ENCODE measurements at places on chromosomes 12 and 14.

DNA sequence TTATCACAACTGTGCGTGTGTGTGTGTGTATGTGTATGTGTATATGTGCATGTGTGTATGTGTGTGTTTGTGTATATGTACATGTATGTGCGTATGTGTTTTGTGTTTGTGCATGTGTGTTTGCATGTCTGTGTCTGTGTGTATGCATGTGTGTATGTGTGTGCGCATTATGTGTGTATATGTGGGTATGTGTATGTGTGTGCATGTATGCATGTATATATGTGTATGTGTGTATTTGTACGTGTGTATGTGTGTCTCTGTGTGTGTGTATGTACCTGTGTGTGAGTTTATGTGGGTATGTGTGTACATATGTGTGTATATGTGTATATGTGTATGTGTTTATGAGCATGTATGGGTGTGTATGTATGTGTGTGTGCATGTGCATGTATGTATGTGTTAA lies 37.6 kb upstream of the PIWIL1 start:
- DNase-seq: no peak

DNA sequence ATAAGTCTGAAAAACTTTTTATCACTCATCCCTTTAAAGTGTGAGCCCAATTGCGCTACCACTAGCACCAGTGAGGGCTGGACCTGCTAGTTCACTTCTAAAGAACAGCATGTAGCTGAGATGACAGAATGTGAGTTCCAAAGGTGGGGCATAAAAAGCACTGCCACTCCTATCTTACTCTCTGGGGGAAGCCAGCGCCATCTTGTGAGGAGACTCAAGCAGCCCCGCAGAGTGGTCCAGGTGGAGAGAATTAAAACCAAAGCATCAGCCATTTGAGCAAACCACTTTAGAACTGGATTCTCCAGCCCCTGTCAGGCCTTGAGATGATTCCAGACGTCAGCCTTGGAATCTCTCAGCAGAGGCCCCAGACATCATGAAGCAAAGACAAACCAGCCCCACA lies 39.9 kb downstream of the TMEM132D start:
- DNase-seq: no peak

GRCh38 chr14:22606380-22606779 lies 8.3 kb downstream of the ABHD4 start:
- no peak for DNase-seq

GRCh38 chr14:89078021-89078795 lies 253.8 kb downstream of the TTC8 start:
- no peak for DNase-seq

- DNase-seq: no peak
Measured at GRCh38 chr14:65461730-65462129, 49.2 kb downstream of the FUT8 start.

GRCh38 chr12:92961949-92962348 lies 32.9 kb upstream of the EEA1 start:
- no peak for DNase-seq

DNA sequence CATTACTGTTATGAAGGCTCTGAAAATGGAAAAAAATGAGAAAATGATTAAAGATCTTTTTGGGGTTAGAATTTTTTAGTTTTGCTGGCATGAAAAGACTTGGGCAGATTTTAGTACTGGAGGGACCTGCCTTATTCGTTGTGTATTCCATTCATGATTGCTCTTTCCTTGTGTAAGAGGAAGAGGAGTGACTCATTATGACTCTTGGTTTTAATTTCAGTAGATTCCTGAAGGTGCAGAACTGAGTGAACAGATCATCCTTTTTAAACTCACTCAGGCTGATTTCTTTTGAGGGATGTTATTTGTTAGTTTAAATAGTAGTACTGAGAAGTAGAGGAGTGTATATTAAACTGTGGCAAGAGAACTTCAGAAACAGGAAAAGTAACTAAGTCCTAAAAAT lies 41.6 kb downstream of the AKAP6 start:
- no peak for DNase-seq

GRCh38 chr14:69093631-69094421 lies 59.1 kb downstream of the DCAF5 start:
- no peak for DNase-seq

- no peak for DNase-seq
Measured at GRCh38 chr12:103697971-103698751, 111.1 kb downstream of the STAB2 start.

DNA sequence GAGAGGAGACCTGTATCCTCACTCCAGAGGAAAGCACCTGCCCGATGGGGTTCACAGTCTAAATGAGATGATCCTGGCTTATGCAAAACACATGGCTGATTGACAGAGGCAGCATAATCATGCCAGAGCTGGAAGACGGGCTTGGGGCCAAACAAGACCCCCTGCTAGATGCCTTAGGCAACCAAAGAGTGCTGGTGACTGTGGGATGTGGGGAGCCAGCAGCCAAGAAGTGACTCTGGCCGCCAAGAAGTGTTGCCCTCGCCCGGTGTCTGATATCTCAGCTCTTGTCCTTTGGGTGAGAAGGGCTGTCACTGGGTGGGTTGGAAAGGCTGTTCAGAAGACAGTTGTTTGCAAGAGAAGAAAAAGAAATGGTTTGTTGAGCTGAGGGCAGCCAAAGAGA lies 56.7 kb downstream of the PLEKHG3 start:
- DNase-seq: no peak

DNA sequence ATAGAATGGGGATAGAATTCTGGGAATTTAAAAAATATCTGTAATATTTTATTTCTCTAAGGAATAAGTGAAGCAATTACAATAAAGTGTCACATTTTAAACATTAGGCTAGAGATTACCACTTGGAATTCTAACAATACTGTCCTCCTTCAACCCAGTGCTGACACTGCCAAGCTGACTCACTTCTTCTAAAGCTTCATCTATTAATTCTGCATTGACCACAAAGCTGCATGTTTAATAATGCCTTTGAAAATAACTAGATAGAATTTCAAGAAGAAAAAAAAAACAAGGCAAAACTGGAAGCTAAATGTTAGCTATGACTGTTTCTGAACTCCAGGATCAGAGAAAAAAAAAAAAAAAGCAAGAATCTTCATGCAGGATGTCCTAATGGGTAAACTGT lies 970.7 kb upstream of the FBXO33 start:
- DNase-seq: no peak

DNA sequence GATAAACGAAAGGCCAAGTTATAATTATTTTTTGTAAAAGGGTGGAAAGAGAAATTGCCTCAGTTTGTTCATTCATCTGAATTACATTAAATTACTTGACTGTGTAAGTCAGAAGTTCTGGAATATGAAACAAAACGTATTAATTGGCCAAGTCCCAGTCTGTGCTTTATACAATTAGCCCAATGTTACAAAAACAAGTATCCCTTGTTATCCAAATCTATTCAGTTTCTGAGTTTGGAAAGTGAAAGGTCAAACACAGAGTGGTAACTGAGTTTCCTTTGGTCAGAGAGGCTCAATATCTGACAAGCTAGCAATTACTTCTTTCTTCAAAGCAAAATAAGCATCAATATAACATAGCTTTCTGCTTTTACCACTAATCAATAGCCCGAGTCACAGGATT lies 62.6 kb downstream of the SPPL3 start:
- DNase-seq: no peak

DNA sequence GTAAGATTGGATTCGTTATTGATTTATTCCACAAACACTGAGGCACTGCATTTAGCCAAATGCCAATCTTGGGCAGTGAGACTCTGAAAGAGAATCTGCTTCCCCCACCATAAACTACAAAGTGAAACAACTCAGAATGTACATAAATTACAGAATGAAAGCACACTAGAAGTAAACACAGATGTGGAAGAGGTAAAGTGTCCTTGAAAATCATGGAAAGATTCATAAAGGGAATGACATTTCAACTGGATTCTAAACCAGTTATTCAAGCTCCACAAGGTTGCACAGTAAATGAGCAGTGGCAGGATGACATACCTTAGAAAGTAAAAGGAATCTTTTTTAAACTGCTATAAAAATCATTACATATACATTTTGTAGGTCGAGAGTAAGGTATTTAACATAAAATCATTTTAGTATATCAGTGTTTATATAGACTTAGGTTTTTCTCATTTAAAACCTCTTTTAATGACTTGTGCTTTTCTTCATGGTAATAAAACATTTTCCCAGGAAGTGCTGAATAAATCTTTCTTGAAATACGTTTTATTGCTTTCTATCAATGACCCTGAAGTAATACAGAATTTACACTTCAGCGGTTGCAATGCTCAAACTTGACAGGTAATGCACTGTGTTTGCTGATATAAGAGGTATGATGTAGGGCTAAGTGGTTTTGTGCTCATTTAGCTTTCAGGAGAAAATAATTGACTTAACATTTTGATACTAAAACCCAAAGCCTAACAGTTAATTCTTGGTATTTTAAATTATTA lies 270.6 kb downstream of the NAV3 start:
- no peak for DNase-seq

GRCh38 chr14:106509176-106509575 lies 982.8 kb downstream of the TMEM121 start:
- DNase-seq: no peak

GRCh38 chr12:124493809-124494750 lies 73.3 kb downstream of the NCOR2 start:
- DNase-seq: no peak

GRCh38 chr12:117564881-117565280 lies 203.5 kb upstream of the NOS1 start:
- no peak for DNase-seq

- DNase-seq: no peak
Measured at GRCh38 chr14:59819446-59820088, 51.0 kb downstream of the RTN1 start.

GRCh38 chr12:63354969-63355368 lies 204.0 kb upstream of the AVPR1A start:
- DNase-seq: no peak

- DNase-seq: no peak
Measured at GRCh38 chr12:106429043-106429552, 71.5 kb downstream of the POLR3B start.

DNA sequence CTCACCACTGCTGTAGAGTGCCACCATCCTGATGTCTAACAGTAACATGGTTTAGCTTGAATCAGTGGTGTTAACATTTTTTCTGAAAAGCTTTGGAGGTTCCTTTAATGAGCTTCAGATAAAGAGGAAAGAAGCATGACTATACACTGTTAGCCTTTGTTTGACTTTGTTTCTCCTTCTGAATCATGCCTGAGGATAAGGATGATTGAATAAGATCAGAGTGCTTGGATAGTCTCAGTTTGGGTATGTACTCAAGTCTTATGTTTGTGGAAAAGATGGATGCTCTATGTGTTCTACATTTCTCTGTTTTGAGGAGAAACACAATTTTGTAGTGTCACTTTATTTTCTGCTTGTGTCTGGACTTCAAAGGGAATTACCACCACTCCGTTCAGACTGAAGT lies 42.0 kb downstream of the GPATCH2L start:
- DNase-seq: no peak

GRCh38 chr14:102252834-102253801 lies 51.8 kb downstream of the MOK start:
- DNase-seq: no peak

GRCh38 chr12:46562625-46563225 lies 190.2 kb upstream of the SLC38A2 start:
- DNase-seq: no peak

DNA sequence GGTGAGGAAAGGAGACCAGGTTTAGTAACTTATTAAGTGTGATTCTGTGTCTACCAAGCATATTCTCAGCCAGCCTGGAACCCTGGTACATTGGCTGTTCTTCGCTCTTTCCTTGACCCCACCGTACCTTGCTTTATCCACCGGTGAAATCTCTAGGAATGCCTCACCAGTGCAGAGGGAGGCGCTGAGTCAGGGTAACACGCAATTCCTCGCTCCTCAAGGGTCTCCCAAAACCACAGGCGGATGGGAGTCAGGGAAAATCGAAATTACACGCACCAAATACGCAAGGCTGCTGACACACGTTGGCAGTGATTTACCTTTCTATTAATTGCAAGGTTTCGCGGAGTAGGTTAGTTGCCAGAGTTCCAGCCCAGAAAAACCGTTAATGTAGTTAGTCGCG lies 845 bp downstream of the L3HYPDH start:
- no peak for DNase-seq

GRCh38 chr12:72074956-72075355 lies 136.3 kb downstream of the TPH2 start:
- no peak for DNase-seq

DNA sequence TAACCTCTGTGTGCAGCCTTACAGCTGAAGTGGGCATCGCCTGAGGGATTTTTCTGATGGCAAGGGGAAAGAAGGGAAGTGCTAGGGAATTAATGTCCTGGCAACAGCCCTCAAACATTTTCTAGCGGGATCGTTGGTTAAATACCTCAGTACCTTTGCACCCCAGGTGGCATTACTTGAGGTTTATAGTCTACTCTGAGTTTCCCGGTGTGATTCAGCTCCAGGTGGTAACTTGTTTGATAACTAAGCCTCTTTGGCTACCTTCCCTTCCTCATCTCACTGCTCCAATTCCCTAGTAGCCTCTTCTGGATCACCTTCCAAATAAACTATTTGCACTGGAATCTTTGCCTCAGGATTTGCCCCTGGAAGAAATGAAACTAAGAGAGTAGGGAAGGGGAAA lies 237.0 kb upstream of the SSTR1 start:
- no peak for DNase-seq

GRCh38 chr14:89270439-89271227 lies 146.4 kb downstream of the FOXN3 start:
- DNase-seq: no peak

GRCh38 chr12:121724925-121725324 lies 12.4 kb downstream of the TMEM120B start:
- DNase-seq: no peak

DNA sequence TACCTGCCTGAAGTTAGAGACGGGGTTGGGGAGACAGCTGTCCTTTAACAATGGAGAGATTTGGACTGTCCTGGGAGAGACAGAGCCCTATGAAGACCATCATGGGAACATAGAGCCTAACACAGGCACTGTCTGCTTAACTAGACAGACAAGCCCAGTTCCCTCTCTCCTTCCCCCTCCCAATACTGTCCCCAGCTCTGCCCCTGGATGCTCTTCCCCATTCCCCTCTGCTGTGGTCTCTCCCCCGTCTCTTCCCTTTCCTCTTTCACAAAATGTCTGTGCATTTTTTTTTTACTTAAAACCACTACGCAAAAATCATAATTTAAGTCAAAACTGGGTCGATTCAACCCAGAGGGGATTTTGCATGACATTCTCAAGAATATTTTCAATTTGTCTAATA lies 232.9 kb downstream of the CHST11 start:
- DNase-seq: no peak

DNA sequence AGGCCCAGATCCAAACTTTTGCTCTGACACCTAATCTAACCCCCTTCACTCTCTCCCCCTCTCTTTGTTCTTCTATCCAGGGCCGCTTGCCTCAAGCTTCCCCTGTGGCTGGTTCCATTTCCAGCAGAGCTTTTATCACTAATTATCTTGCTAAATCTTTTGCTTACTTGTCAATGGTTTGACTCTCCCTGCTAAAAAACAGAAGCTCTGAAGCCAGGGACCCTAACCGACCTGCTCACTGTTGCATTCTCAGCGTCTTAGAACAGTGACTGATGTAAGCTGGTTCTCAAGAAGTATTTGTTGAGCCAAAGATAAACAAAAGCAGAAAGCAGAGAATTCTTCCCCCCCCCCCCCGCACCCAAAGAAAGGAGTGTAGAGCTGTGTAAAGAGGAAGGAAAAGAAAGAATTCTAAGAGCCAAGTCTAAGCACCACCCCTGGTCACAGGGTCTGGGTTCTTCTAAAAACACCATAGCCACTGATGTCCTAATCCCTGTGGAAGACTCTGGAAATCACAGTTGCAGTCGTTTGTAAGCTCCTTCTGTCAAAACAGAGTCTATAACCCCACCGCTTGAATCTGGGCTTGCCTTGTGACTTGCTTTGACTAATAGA lies 385.8 kb downstream of the MED13L start:
- DNase-seq: no peak

- DNase-seq: peak; percentile 85
Measured at GRCh38 chr12:124939421-124940142, 25.1 kb upstream of the UBC start.
